ENCODE measurements at places on chromosomes 2 and 18.

- no peak for DNase-seq
Observed at GRCh38 chr2:97706112-97706511, 7.3 kb upstream of the ZAP70 start.

DNA sequence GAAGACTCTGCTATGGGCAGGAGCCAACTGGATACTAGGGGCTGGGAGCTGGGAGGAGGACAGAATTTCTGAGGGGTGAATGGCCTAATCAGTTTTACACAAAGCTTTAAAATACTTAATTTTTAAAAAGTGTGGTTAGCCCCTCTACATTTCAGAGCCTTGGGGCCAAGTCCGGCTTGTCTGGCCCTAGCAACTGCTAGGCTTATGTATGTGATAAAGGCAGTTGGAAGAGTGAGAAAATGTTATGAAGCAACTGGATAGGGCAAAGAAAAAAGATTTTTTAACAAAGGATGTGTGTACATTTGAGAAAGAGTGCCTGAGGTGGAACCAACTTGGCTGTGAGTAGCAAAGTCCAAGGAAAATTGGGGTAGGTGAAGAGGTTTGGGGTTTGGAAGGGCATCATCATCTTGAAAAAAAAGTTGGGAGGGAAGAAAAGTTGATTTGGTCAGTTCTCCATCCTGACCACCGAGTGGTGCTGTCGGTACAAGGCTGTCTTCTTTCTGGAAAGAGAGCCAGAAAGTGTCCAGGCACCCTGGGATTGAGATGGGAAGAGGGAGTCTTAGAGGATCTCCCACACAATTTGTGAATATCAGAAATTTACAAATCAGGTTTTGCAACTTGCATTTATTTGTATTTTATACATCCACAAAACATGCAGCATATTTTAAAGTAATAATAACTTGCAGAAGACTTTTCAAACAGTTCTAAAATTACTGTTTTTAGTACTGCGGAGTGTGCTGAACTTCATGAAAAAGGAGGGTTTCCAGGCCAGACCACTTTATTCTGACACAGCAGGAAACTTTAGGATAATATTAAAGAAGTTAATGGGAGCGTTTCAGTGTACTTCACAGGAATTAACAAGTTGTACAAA lies 10.5 kb upstream of the CDK15 start:
- DNase-seq: peak; percentile 77

DNA sequence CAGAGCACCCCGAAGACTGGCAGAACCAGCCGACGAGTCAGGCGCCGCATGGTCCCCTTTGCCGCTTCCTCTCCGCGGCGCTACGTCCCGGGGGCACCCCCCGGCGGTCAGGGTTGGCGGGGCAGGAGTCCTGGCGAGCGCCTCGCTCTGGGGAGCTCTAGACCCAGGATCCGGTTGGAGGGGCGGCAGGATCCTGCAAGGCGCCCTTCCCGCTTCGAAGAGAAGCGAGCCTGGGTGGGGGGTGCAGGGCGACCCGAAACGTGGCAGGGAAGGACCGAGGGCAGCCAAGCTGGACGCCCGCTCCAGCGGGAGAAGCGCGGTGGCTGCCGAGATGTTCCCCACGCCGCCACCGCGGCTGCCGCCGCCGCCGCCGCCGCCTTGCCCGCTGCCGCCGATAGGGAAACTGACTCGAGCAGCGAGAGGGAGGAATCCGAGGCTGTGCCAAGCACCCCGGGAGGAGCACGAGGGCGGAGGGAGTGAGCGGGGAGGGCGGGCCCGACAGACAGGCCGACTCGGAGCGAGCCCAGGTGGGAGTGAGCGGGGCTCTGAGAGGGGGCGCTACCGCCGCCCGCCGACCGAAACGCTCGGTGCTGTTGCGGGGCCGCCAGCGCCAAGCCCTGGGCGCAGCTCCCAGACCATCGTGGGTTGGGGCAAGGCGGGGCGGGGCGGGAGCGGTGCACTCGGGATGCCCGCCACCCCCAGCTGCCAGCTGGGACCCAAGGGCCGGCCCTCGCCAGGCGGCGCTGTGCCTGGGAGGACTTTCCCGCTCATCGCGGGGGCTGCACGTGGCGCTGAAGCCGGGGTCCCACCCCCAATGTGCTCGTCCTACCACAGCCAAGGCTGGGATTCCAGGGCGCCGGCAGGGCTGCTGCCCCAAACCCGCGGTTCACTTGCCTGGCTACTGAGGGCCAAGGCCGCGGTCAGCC lies at the start of gene GALNT14:
TSS of gene GALNT14 (minus strand) at position 404 of the 926 bp plus-strand sequence. CDS start at position 50, 354 bp downstream.
- DNase-seq: peak; percentile 67

GRCh38 chr2:216695401-216695821 lies at the start of gene IGFBP5:
TSS of gene IGFBP5 (minus strand) at chr2:216695549. CDS start at chr2:216694775, 774 bp downstream.
- peak; percentile 93 for DNase-seq

GRCh38 chr2:151459358-151459757 lies 49.7 kb downstream of the RIF1 start:
- DNase-seq: peak; percentile 2

DNA sequence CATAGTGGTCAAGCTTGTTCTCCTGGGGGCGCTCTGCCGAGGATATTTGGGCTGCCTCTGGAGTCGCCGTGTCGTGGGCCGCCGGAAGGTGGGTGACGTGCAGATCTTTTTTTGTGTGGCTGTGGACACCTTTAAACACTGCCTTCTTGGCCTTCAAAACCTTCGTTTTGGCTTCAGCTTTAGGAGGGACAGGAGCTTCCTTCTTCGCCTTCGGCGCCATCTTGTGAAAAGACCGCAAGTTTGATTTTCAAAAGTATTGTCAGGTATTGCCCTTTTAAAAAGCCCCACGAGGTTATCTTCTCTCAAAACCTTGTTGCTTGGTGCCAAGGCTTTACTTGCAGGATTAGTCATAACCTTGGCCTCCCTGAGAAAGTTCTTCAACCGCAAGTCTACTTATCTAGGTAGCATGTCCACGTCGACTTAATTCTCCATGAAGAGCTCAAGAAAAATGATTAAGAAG lies 20.8 kb downstream of the LAMA3 start:
- no peak for DNase-seq

DNA sequence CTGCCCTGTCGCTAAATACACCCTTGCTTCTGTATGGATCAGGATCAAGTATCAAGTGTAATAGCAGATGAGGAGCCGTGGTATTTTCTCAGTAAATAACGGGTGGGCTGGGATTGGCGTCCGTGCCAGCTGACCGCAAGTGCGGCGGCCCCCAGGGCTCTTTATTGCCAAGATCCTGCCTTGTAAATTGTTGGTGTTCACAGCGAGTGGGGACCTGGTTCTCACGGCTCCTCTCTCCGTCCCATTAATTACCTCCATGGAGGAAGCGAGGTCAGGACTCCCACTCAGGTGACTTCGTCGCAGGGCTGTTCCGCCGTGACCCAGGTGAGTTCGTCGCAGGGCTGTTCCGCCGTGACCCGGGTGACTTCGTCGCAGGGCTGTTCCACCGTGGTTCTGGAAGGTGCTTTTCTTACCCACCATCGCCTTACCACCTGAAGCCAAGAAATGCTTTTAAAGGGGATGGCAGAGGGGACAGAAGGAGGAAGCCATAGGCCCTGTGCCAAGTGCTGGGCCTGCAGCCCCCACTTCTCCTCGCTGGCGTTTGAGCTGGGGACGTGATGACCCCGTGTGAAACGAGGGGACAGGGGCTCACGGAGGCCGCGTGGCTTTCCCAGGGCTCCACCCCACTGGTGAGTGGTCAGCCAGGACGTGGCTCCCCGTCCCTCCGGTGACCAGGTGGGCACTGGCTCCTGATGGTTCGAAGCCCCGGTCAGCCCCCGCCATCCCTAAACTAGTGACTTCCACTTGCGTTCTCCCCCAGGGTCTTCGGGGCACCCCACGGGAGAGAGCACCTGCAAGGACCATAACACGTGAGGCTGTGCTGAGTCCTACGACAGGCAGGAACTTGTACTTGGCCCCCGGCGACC lies 118.4 kb downstream of the TWIST2 start:
- DNase-seq: no peak

- peak; percentile 2 for DNase-seq
Observed at GRCh38 chr2:220334210-220334609, 706.8 kb downstream of the SLC4A3 start.

DNA sequence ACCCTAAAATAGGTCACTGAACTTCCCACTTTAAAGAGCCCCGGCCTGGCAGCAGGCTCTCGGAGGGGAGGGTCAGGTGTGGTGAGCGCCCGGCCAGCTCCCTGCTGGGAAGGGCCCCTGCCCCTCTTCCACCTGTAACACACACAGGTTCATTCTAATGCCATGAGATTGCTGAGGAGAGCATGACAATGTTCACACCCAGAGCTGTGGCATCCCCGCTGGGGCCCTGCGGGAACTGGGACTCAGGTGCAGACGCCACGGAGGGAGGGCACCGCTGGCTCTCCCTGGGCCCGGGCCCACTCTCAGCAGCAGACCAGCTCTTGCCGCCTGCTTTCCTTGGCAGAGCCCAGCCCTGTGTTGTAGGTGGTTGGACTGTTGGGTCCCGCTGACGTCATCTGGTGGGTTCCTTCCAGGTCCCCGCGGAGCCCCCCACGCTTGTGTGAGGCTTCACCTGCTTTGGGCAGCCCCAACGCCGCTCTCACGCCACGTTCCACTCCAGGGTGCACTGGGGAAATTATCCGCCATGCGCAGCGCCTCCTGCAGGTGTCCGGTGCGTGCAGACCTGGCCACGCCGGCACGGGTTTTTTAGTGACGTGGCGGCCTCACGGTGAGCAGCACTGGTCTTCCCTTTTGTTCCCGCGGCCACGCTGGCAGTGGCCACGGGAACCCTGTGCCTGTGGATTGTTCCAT lies 50.4 kb upstream of the KCNG2 start:
- no peak for DNase-seq

DNA sequence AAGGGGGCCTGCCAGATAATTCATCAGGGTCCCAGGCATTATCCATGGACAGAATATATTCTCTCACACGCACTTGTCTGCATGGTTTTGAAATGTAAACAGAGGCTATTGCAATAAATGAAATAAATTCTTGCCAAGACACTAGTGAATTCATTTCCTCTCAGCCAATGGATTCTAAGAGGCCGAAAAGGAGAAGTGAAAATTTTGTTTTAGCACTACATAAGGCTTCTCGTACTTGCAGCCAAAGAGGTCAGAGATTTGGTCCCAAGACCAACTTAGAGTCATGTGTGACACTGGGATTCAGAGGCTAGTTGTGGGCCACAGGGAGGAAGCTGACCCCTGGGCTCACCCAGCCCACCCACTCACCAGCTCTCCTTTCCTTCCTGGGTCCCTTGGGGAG lies 184.1 kb upstream of the GLI2 start:
- no peak for DNase-seq

DNA sequence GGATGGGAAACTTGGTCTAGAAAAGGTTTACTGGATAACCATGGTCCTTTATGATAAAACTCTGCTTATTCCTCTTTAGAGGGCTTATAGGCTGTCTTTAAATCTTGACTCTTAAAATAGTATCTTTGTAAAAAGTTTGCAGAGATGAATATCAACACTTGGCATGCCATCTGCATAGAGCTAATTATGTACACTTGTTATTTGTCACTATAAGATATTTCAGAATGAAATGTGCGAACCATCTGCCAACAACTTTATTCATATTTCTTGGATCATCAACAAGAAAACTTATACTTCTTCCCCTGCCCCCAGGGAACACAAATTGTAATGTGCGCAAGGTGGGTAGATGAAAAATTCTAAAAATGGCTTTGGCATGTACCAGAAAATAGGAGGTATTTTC lies 653.0 kb upstream of the CHAC2 start:
- no peak for DNase-seq

DNA sequence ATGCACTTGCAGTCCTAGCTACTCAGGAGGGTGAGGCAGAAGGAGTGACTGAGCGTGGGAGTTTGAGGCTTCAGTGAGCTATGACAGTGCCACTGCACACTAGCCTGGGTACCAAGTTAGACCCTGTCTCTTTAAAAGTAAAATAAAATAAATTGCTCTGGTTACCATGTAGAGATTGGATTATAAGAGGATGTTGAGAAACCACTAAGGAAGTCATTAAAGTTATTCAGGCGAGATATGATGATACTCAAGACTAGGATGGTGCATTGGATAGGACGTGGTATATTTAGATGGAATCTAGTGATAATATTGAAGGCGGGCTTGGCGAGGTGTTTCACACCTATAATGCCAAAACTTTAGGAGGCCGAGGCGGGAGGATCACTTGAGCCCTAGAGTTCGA lies 50.6 kb downstream of the BMPR2 start:
- no peak for DNase-seq

DNA sequence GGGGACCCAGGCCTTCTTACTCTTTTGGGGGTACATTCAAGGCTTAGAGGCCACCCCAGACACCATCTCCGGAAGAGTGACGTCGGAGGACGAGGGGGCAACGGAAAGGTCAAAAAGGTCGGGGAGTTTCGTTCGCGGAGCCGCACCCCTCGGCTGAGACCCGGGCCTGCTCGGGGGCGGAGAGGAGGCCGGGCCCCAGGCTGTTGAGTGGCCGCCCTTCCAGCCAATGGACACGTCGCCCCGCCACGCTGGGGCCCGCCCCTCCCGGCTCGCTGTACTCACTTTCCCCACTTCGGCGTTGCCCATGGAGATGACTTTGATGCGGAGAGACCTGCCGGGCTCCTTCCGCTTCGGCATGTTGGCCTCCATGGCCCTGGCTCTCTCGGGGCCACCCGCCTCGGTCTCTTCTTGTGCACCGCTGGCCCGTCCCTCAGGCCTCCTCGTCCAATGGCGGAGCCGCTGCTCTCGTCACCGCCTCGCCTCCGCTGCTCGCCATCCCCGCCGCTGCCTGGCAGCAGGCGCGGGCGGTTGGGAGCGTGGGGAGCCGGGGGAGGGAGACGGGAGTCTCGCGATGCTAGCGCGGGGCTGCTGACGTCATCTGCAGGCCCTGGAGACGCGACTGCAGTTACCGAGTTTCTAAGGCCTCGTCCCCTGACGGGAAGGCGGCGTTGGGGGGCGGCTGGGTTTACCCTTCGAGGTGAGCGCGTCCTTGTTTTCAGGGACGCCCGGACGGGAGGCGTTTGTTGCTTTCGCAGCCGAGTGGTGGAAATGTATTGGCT lies at the start of gene DNAJC27:
TSS of gene DNAJC27 (minus strand) at position 420 of the 779 bp plus-strand sequence. CDS start at position 369, 51 bp downstream.
- peak; percentile 98 for DNase-seq

GRCh38 chr2:202060218-202060617 lies 12.8 kb upstream of the KIAA2012 start:
- DNase-seq: no peak

DNA sequence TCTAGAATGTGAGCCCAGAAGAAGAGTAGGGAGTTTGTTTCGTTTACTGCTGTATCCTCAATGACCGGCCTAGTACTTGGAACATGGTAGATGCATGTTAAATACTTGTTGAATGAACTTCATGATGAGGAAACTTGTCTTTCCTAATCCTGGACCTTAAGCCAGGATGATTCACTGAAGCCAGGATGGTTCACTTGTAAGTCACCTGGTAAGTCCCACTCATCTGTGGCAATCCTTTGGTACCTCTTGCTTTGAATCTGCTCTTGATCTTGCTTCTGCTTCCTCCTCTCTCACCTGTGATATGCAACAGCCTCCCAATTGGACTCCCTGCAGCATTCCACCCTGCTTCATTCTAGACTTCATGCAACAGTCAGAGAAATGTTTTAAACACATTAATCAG lies 43.6 kb downstream of the QPCT start:
- no peak for DNase-seq

- no peak for DNase-seq
Observed at GRCh38 chr2:192098814-192099491, 95.8 kb downstream of the TMEFF2 start.

- peak; percentile 85 for DNase-seq
Observed at GRCh38 chr2:163604941-163605555, 130.8 kb downstream of the FIGN start.

- peak; percentile 72 for DNase-seq
Observed at GRCh38 chr2:86000131-86000937, 105.4 kb downstream of the POLR1A start.
